Osteocyte (in vitro differentiated cells): ENCODE measurements at places on chromosomes 6 and 20.
A peak's percentile ranks its signal among the peaks of the same experiment; 100 is the strongest.

- peak; percentile 75 for DNase-seq
These were observed 6.2 kb downstream of the CSTL1 start for GRCh38 chr20:23445596-23446217.

- no peak for DNase-seq
These were observed 27.8 kb downstream of the CLIC5 start for GRCh38 chr6:45987856-45988255.

DNA sequence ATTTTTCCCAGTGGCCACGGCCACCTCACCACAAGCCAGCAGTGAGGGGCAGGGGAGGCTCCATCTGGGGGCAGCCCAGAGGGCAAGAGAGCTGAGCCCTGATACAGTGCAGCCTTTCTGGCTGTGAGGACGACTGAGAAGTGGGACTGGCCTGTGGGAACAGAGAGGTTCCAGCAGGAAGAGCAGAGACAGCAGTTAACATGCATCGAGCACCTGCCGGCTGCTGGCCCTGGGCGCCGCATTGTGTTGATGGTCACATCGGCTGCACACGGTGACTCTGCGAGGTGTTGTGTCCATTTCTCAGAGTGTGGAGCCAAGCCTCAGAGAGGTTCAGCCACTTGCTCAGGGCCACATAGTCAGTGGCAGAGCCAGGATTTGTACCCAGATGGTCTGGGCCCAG, 9.8 kb downstream of the FOXS1 start:
- no peak for DNase-seq

DNA sequence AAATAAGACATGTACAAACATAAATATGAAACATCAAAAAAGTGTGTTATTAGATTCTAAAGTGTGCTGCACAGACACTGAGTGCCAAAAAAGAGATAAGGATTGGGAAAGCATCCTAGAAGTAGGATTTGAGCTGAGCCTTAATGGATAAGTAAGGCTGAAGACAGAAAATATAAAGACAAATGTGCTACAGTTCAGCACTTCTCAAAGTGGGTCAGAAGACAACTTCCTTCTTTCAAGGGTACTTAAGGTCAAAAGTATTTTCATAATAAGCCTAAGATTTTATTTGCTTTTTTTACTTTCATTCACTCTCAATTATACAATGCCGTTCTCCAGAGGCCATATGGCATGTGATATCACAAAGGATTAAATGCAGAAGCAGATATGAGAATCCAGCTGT, 16.8 kb downstream of the USP45 start:
- DNase-seq, result no peak
